ENCODE measurements at places on chromosomes 3 and 15.

- no peak for DNase-seq
Measured at GRCh38 chr3:112132554-112132953, 494 bp downstream of the GCSAM start.

- DNase-seq, result no peak
Measured at GRCh38 chr15:58900631-58901030, 32.8 kb downstream of the SLTM start.

DNA sequence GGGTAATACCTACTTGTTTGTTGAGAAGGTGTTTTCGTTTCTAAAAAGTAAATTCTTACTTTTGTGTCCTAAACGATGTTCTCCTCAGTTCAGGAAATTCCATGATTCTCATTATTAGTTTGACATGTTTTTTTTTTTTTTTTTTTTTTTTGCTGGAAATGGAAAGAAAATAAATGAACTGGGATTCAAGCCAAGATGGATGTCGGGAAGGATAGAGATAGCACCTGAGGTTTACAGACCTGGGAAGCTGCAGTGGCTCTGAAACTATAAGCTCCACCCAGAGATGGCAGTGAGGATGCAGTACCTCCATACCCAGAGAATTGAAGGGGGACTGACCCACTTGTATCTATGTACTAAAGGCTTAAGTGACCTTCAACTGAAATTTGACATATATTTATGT, 334.6 kb upstream of the TGFBR2 start:
- no peak for DNase-seq

- DNase-seq, result no peak
Measured at GRCh38 chr3:30672959-30673358, 66.6 kb downstream of the TGFBR2 start.

- no peak for DNase-seq
Measured at GRCh38 chr3:143604402-143605185, 243.7 kb downstream of the SLC9A9 start.

DNA sequence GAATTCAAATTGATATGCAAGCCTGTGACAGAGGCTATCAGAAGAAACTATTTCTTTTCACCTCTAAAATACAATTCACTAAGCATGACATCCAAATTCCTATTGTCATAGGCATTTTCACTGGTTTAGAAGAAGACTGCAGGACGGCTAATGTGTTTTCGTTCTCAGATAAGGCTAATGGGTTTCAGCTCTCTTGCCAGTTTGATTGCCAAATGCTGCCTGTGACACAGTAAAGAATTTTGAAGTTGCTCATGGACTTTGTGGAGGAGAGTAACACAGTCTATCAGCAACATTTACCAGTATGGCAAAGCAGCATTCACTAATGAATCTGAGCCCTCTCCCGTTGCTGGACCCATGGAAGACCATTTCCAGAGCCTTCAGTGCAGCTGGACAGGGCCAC, 948.1 kb downstream of the FHIT start:
- DNase-seq, result no peak

- no peak for DNase-seq
Measured at GRCh38 chr3:55795746-55796145, 308.6 kb upstream of the WNT5A start.

DNA sequence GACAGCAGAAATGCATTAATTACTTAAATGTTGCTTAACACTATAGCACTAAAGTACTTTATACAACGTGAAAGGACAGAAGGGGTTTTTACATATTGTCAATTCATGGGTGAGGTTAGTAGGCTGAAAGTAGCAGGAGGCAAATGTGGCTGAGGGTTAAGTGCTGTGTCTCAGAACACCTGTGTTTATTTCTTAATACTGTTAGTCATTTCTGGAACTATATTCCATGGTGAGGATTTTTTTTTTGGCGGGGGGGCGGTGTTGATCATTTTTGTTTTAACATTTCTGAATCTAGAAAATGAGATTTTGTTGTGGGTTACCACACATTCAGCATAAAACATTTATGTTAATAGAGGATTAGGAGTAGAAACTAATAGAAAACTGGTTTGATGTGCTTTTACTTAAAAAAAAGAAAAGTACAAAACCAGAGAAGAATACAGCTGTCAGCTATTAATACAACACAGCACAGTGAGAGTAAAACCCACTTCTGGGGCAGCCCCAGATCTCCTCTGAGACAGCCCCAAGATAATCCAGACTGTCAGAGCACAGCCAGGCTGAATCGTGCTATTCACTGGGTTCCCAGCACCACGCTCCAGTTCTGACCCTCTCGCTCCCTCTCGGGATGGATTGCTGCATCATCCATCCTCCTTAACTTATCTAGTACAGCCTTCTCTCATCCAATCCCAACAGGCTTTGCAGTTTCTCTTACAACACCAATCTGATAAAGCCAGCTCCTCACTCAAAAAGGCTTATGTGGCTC, 307.7 kb downstream of the TUSC7 start:
- DNase-seq, result no peak

DNA sequence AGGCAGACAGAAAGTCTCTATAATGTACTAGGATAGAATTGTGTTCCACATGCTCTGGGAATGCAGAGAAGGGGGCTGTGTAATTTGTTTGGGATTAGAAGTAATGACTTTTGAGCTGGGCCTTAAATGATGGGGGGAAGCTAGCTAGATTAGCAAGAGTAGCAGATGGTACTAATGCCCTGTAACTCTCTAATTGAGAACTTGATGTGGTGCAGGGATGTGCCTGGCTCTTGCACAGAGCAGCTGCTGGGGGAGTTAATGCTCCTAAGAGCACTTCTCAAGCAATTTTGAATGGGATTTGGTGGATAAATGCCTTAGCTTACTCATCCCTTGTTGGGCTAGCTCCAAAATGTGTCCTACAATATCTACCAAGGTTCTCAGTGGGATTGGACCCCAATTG, 12.4 kb upstream of the SYN2 start:
- no peak for DNase-seq

DNA sequence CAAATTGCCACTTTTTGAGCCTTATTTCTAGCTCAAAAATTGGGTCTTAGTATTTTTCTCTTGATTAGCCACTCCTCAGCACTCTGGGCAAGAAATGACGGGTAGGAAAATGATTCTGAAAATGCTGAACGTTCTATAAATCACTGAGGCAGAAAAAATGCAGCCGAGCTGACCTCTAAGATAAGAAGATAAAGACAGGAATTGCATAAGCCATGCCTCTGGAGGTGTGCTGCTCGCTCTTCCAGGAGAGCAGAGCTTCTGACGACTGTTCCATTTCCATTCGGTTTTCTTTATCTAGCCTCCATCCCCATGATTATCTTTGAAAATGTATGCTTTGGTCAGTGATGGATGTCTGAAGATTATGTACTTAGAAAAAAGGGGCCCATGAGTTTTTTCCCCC, 558.8 kb upstream of the ADAMTS9 start:
- no peak for DNase-seq

DNA sequence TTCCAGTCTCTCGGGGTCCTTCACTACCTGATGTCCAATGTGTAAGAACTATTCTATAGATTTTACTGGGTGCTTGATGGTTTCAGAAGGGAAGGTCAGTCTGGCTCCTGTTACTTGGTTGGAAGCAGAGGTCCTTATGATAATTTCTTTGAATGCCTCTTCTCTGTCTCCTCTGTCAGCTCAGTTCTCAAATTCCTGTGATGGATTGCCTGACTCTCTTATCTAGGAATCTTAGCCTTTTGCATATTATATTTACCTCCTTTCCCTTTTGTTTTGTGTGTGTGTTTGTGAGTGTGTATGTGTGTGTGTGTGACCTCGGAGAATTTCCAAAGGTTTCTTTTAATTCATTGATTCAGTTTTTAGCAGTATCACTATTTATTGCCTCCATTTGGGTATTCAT, 88.2 kb downstream of the ARNT2 start:
- no peak for DNase-seq

- no peak for DNase-seq
Measured at GRCh38 chr15:44314512-44314911, 26.0 kb downstream of the GOLM2 start.

DNA sequence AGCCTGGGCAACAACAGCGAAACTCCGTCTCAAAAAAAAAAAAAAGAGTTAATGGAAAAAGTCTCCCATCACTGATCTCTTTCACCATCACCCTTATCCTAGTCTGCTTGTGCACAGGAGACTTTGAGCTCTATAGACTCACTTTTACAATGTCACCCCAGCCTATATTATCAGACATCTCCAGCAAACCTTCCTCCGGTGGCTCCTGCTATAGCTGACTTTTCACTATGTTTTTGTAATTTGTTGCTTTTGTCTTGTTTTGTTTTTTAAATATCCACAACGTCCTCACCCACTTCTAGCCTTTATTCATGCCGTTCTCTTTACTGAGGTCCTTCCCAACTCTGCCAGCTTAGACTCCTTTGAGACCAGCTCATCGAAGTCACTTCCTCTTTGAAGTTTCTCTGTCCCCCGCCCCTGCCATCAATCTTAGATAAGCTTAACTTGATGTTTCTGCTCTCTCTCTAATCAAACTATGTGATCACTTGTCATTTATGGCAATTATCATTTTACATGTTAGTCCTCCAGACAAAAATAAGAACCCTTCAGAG, 82.7 kb upstream of the CHD2 start:
- no peak for DNase-seq

GRCh38 chr15:51401051-51401780, 59.8 kb downstream of the GLDN start:
- DNase-seq, result no peak

DNA sequence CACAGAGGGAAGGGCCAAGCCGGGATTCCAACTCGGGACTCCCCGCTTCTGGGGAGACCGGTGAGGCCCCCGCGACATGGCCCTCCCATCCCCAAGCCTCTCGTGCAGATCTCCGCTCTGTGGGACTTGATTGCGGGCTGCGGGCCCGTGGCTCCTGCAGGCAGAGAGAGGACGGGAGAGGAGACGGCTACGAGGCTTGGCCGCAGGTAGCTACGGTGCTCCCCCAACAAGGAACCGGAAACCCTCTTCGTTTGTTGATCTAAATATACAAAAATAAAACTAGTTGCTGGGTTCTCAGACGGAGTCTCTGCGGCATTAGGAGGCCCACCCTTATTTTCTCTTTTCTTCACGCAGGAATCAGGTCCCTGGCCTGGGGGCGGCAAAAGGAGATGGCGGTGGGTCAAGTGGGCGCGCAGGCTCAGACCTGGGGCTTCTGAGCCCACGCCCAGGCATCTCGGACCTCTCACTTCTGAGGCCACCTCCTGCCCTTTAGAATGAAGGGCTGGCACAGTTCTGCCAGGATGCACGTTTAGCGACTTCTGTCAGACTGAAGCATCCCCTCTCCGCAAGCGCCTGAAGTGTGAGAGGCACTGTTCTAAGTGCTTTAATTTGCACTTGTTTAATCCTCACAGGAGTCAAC, 10.9 kb downstream of the GNB5 start:
- DNase-seq, result peak; percentile 55

DNA sequence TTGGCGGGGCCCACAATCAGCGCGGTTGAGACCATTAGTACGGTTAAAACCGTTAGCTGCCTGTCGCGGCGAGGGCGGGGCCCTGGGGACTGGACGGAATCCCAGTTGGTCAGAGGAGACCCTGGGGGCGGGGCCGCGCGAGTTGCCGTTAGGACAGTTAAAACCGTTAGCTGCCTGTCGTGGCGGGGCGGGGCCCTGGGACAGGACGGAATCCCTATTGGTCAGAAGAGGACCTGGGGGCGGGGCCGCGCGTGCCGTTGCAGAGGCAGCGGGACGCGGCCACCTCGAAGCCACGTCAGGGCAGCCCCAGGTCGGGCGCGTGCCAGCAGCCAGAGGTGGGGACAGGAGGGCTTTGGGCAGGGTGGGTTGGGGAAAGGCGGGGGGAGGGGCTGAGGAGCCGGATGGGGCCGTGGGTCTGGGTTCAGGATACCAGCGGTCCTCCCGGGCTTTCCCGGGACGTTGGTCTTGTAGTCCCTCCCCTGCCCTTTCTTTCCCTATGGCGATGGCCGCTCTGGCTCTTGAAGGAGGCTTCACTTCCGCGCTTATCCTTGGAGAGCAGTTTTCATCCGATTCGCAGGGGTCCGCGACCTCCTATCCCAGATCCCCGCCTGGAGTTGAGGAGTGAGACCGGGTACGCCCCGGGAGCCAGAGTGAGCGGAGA, 28.0 kb downstream of the KLHDC8B start:
- DNase-seq, result no peak

DNA sequence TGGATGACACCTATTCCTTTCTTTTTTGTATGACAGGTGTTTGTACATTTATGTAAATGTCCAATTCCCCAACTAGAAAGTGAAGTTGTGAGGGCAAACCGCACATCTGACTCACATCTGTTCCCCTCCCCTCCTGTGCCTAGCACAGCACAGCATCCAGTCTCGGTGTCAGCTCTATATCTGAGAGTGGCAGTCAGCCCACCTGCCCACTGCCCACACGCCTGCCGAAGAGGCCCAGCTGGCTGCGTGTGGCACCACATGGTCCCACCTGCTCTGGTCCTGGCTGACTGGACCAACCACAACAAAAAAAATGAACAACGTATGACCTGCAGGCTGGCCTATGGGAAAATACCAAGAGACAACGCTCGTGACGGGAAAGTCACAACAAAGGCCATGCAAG, 62.8 kb downstream of the XXYLT1 start:
- DNase-seq, result no peak

DNA sequence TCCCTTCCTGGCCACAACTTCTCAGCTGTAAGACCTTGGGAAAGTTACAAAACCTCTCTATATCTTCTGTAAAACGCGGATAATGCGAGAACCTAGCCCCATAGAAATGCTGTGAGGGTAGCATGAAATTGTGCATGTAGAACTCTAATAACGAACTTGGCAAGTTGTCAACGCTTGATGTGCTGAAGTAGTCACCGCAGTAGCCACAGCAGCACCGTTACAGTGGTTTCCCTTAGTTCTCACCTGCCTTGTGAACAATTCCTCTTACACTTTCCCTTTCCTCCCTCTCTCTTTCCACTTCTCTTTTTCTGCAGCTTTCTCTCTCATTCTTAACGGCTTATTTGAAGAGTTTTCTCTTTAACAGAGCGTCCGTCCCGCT, 447 bp upstream of the SHQ1 start:
- DNase-seq, result no peak

DNA sequence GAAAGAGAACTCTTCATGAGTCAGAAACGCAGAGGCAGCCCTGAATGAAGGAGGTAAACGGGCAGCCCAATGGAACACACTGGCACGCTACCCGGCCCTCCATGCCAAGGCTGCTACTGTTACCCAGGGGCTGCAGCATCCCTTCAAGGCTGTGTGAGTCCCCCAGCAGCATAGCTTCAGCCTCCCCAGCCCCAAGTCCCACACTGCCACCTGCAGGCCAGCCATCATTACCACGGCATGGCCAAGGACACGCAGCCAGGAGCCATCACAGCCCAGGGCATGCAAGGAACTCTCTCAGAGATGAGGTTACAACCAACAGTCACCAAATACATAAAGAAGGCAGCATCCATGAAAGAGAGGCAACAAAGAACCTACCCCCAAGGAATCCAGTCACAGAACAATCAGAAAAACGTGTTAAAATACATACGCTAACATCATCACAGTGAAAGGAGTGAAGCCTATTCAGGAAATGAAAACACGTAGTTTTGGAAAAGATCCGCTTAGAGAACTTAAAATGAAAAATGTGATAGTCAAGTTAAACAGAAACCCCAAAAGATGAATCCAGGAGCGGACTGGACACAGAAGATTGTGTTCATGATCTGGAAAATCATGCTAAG, 22.4 kb downstream of the PLA2G4F start:
- DNase-seq, result peak; percentile 45

- DNase-seq, result no peak
Measured at GRCh38 chr15:73928971-73929627, 2.8 kb downstream of the LOXL1 start.

Measured in T-cell (primary cell).